ENCODE measurements at places on chromosomes 2 and 18.

DNA sequence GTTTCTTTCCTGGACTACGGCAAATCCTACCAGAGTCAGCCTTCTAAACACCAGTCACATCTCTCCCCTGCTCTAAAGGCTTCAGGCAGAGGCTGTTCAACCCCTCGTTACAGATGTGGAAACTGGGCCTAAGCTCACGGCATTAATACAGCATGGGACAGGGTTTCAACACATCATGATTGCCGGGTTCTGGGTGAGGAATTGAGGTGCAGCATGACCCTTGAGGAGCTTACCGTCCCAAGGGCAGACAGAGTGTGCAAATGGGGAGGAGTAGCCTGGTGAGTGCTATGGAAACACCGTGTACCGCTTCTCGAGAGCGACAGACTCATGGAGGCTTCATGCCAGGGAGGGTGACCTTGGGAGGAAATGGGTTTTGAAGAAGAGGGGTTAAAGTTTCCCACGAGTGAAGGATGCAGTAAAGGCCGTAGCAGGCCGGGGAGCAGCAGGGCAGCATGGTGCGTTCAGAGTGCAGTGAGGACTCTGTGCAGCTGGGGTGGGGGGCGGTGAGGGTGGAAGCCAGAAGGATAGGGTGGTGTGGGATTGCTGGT is 51.1 kb downstream of the TGOLN2 start:
- DNase-seq = no peak

DNA sequence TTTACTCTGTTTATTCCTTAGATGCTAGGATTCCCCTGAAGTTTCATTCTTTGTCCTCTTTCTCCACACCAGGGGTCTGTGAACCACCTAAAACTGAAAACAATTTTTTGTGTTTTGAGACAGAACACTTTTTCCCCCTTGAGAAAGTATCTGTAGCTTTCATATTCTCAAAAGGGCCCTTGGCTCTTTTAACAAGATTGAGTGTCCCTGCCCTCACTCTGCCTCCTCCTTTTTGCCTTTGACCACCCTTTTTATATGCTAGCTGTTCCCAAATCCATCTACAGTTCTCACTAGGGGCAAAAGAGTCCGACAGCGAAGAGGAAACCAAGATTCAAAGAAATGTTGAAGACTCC is 883 bp upstream of the EHBP1 start:
- no peak for DNase-seq

DNA sequence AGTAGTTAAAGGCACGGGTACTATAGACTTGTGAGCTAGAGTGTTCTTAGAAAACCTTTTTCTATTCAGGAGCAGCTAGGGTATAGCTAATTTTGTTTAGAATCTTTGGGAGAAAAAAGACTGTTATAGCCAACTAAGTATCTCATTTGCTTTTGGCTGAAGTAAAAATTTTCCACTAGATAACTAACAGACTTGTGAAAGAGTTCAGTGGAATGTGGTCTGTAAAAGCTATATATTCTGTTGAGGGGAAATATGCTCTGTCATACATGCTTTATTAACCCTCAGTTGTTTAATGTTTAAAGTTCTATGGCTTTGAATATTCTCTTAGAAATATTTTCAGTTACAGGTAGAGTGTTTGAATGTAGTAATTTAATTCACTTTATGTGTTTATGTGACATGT is 49.7 kb downstream of the RIF1 start:
- DNase-seq = no peak

DNA sequence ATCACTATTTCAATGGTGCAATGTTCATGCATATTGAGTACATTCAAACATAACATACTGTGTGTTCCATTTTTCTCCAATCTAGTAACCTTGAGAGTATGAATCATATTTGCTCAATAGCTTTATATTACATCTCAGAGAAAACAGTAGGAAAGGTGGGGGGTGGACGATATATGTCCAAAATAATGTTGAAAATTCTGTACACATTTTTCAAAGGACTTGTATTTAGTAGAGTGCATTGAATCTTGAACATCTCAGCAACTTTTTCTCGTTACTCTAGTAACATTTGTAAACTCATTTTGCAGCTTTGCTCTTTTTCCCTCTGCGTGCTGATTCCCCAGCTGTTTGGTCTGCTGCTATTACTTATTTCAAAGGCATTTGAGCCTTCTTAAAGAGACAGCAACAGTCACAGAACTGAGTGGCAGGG is 1487.0 kb downstream of the LRP1B start:
- DNase-seq = no peak

DNA sequence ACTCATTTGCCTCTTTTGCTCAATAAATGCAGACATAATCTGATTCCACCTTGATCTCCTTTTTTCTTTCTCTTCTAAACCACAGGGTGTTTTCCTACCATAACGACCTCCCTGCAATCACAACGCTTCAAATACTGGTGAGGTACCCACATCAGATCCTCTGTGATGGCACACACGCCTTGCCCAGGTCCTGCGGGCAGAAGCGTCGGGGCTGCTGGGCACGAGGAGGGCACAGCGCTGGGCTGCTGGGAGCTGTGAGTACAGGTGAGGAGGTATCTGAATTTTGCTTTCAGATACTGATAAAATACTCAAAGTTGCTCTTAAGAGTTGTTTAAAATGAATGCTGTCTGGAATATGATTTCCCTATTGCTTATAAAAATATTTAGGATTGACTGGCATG is 186.1 kb upstream of the PXDN start:
- no peak for DNase-seq

DNA sequence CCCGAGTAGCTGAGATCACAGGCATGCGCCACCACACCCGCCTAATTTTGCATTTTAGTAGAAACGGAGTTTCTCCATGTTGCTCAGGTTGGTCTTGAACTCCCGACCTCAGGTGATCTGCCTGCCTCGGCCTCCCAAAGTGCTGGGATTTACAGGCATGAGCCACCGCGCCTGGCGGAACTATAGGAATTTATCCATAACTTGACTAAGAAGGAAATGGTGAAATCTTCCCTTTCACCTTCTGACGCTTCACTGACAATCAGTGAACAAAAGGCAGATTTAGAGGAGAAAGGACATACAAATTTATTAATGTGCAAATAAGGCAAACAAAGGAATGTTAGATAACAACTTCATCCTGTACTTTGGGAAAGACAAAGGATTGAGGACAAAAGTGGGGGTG is 15.4 kb upstream of the GULP1 start:
- DNase-seq = no peak

GRCh38 chr2:178084273-178084672 is 11.7 kb upstream of the PDE11A start:
- no peak for DNase-seq

GRCh38 chr18:43054815-43055519 is 60.5 kb downstream of the RIT2 start:
- DNase-seq = no peak

GRCh38 chr18:59386909-59387686 is 28.0 kb upstream of the LMAN1 start:
- DNase-seq = no peak

DNA sequence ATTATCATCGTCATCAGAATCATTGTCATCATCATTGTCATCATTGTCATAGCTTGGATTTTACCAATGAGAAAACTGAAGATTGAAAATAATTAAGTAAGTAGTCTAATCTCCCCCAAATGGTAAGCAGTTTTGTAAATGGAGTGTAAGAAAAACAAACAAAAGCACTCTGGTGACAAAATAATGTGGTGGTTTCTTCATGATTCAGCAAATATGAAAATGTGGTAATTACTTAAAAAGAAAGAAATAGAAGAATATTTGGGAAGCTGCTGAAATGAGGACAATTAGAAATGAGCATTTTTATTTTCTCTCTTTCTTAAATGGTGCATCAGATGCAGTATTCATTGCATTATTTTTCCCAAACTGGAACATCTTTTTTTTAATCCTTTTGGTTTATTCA is 514.4 kb downstream of the DCDC2C start:
- DNase-seq = no peak

- no peak for DNase-seq
Measured at GRCh38 chr2:236173729-236174607, 5.8 kb upstream of the GBX2 start.

DNA sequence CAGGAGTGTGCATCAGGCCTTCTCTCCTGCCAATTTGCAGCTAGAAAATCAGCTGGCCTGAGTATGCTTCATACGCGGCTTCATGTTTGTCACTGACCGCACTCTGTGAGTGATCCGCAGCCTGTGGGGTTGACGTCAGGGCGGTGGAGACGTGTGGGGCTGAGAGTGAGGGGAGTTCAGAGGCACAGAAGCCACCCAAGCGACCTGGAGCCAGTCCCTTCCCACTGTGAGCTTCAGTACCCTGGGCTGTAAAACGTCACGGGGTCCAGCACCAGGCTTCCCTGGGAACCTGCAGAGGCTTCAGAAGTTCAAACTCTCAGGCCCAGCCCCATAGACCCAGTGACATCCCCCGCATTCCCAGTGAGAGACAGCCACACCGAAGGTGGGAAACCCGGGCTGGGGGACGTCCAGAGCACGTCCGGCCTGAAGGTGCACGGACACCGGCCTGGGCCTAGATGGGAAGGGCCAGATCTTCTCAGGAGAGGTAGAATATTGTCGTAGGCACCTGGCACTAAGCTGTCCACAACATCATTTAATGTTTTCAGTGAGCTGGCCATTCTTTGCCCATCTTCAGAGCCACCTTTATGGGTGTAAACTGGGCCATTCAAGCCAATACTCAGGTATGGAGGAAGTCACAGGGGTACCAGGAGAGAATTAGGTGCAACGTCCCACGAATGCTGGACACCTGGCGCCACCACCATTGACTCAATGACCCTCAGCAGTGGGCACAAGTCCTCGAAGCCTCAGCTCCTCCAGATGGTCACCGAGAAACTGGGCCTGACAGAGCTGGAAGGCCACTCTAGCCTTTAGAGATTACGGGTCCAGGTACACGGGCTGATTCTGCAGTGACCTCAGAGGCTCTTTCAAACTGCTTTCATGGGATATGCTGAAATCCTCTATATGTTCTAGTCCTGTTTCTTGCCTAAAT is 235.6 kb upstream of the MYT1L start:
- no peak for DNase-seq

DNA sequence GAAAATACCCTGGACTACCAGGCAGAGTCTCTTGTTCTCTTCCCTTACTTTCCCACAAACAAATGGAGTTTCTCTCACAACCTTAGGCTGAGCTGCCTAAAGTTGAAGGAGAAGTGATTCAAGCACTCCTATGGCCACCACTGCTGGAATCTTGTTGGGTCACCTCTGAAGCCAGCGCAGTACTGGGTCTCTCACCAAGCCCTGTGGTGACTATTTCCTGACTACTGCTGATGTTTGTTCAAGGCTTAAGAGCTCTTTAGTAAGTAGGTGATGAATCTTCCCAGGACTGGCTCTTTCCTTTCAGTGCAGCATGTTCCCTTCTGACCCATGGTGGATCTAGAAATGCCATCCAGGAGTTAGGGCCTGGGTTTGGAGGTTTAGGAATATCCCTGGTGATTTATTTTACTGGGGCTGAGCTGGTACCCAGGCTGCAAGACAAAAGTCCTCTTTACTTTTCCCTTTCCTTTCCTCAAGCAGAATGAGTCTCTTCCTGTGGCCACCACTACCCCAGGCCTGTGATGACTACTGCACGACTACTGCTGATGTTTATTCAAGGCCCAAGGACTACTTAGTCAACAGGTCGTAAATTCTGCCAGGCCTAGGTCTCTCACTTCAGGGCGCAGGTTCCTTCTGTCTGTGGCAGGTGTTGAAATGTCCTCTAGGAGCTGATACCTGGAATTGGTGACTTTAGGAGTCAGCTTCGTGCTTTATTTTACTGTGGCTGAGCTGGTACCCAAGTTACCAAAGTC is 121.8 kb downstream of the SLC4A10 start:
- DNase-seq = no peak

DNA sequence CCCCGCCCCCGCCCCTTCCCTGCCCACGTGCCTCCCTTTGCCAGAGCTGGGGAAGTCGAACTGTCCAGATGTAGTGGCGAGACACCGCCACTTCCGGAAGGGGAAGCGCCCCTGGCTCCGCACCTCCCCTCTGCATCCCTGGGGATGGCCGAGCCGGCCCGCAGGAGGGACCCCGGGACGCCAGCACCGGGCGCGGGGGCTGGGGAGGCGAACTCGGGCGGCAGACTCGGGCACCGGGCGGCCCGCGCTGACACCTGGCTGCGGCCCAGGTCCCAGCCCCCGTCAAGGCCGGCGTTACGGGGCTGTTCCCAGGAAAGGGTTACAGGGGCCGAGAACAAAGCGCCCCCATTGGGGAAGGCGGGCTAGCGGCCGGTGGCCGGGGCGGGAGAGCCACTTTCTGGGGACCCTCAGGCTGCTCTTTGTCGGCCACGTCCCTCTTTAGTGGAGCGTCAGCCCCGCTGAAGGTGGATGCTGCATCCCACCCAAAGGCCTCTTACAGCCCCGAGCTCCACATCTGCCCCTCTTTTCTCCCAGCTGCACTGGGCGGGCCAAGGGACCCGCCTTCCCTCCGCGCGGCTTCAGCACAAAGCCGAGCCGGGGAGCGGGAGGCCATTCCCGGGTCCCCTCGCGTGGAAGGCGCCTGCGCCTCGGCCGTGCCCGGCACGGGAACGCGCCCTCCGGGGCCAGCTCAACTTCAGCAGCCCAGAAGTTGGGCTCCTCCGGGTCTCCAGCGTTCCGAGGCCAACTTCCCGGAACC is 1.3 kb downstream of the SDC1 start:
- DNase-seq = peak; percentile 93

DNA sequence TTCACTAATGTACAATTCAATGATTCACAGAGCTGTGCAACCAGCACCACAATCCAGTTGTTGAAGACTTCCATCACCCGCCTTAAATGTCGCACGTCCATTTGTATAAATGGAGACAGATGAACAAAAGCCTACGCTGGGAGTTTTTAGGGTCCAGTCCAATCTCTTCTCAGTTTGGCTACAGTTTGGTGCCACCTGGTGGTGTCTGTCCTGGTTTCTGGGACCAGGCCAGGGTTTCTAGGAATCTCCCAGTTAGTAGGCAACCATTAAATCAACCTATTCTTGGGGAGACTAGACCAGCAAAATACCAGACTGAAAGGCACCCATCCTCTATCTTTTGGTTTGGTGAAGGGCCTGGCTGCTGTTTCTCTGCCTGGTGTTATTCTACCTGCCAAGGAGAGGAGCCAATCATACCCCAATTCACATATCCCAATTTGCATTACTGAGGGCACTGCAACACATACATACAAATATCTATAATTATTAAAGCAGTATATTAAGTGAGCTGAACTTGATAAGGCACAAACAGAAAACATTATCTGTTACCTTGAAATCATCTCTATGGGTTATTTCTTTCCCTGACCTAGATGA is 3.2 kb upstream of the DDX1 start:
- DNase-seq = peak; percentile 25

GRCh38 chr2:116109471-116109870 is 1667.0 kb downstream of the DPP10 start:
- DNase-seq = no peak

DNA sequence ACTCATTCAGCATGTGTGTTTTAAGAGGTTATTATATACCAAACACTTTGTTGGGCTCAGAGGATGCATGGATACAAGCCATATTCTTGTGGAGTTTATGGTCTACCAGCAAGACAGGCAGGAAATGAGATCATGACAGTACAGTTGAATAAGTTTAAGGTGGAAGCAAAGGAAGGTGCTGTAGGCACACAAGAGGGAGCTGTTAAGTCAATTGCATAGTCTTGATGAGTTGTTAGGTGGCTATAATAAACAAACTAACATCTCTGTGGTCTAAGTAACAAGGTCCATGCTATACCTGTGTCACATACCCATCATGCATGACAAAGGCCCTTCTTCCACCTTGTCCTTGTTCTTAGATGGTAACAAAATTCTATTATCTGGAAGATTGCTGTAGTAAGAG is 538.3 kb downstream of the CNTNAP5 start:
- no peak for DNase-seq

GRCh38 chr2:122414902-122415301 is 659.5 kb downstream of the TSN start:
- no peak for DNase-seq
